T follicular helper cell (primary cell): ENCODE measurements at places on chromosomes 16 and 17.

DNA sequence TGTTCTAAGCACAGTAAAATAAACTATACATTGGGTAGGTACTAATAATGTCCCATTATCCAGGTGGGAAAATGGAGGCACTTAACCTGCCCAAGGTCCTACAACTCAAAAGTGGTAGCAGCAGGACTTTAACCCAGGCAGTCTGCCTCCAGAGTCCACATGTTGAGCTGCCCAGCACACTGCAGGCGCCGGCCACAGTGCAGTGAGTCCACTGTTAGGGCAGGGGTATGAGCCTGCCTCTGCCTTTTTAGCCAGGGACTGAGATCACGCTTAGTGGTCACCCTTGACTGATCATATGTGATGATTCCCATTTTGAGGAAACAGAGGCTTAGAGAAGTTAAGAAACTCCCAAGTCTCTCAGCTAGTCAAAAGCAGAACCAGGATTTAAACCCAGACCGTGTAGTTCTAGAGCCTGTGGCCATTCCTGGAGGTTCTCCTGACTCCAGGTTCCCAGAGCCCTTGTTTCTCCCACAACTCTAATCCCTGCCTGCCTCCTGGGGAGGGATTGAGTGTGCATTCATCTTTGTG, 8.4 kb downstream of the CES1 start:
- DNase-seq: no peak

- DNase-seq: no peak
These were observed 17.6 kb upstream of the CYLD start for GRCh38 chr16:50724306-50724705.

DNA sequence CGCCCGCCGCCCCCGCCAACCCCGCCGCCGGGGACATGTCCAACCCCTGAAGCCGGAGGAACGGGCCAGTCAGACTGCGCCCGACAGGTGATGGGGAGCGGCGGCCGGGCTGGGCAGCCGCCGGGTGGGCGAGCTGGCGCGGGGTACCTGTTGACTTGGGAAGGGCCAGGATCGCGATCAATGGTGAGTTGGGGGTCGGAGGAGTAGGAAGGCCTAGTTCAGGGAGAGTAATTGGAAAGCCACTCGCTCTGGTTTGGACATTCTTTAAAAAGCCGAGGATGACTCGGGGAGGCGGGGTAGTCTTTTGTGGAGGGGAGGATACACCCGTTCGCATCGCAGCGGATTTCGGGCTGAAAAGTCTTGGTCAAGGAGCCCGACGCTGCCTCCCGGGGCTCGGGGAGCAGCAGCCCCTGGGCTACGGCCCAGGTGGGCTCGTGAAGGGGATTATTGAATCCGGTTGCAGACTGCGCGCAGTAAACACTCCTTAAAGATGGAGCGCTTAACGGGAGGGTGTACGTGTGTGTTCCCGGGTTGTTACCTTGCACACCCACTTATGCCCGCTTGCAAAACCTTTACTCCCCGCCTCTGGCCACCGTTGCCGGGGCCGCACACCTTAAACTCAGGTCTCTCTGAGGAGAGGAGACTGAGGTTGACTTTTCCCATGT, 123.8 kb downstream of the GOSR1 start:
- DNase-seq: peak; percentile 0

- no peak for DNase-seq
These were observed 492.8 kb upstream of the EEF2KMT start for GRCh38 chr16:5590416-5590815.

DNA sequence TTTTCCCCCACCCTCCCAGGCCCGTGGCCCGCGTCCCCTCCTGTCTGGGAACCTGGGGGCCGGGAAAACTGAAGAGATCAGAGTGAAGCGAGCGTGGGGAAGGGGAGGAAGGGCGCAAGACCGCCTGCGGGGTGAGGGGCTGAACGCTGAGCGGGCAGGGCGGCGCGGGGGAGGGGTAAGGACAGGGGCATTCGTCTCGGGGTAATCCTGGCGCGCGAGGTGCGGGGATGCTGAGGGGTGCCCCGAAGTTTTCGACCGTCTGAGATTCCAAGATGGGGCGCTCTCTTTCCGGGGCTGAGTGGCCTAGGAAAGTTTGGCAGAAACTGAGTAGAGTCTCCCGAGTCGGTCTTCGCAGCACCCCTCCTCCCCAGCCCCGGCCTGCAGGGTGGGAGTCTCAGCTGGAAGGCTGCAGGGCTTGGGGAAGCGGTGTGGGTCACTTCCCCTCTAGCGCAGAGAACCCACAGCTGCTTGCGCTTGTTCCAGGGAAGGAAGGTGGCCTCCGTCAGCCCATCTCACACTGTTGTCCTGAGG, 555 bp downstream of the TTYH2 start:
- DNase-seq: no peak

- no peak for DNase-seq
These were observed 22.9 kb upstream of the PHAF1 start for GRCh38 chr16:67086822-67087221.

DNA sequence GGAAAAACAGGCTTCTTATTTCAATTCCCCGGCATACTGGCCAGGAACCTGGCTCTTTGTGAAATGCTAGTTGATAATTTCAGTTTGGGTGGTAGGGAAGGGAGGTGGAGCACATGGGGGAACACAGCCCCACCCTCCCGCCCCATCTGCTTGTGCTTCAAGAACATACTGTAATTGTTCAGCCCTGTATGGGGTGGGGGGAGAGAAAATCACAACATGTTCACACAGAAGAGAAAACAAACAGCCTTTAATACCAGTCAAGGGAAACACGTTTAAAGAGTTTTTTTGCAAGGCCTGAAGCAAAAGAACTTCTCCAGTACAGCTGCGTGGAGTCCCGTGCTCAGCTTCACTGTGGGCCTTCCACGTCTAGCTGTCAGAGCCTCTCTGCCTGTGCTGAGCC, 59.7 kb downstream of the SHISA6 start:
- DNase-seq: no peak

GRCh38 chr17:17514361-17514992, 18.3 kb upstream of the RASD1 start:
- no peak for DNase-seq

DNA sequence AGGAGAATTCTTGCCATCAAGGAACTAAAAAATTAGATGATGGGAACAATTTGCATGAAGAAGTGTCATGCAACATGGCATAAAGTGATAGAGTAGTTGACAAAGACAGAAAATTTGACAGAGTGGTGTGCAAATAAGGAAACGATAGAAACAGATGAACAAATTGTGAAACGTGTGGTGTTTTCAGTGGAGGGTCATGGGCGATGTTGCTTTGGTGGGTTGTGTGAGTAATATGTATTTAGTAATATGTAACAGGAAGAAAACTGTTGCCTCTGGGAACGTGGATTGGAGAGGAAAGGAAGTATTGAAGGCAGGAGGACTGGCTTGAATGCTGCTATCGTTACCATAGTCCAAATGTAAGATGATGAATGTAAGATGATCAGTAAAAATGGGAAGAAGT, 3.6 kb downstream of the COX10 start:
- no peak for DNase-seq

DNA sequence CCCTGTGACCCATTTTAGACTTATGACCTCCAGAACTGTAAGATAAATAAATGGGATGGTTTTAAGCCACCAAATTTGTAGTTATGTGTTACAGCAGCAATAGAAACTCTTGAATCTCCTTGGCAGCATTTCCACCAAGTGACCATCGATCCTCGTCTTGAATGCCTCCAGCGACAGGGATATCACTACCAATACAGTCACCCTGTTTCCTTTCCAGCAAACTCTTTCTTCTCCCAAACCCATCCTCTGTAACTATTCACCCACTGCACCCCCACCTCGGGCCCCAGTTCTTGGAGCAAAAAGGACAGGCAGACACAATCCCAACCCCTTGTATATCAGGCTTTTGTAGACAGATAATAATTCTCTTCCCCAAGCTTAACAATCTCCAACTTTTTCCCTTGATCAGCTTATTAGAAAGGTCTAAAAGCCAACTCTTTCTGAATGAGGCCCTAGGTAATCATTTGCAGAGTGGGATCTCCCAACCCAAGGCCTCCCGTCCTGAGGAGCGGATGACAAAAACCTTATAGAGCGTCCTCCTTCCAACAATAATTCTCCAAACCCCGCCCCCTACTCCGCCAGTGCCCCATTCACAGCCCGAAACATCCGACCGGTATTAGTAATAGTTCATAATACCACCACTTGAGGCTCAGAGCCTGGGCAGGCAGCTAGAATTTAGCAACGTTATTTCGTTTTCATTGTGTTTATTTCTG, 14.7 kb upstream of the PLLP start:
- DNase-seq: peak; percentile 16

- DNase-seq: no peak
These were observed 108.2 kb downstream of the NPIPB5 start for GRCh38 chr16:22618842-22619241.

GRCh38 chr16:7344830-7345780, 12.5 kb downstream of the RBFOX1 start:
- DNase-seq: no peak

DNA sequence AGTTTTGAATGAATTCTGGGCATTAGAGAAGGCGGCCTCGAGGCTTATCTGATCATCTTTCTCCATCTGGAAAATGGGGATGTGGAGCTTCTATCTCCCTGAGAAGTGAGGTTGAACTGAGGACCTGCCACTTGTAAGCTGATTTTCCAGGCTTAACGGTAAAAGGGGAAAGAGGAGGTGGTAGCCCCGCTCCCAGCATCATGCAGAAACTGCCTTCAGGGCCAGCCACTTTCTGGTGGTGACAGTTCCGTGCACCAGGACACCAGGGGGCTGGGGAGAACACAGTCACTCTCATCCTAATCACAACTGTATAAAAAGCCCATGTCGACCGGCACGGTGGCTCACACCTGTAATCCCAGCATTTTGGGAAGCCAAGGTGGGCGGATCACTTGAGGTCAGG, 20.9 kb upstream of the CPSF4L start:
- DNase-seq: no peak

DNA sequence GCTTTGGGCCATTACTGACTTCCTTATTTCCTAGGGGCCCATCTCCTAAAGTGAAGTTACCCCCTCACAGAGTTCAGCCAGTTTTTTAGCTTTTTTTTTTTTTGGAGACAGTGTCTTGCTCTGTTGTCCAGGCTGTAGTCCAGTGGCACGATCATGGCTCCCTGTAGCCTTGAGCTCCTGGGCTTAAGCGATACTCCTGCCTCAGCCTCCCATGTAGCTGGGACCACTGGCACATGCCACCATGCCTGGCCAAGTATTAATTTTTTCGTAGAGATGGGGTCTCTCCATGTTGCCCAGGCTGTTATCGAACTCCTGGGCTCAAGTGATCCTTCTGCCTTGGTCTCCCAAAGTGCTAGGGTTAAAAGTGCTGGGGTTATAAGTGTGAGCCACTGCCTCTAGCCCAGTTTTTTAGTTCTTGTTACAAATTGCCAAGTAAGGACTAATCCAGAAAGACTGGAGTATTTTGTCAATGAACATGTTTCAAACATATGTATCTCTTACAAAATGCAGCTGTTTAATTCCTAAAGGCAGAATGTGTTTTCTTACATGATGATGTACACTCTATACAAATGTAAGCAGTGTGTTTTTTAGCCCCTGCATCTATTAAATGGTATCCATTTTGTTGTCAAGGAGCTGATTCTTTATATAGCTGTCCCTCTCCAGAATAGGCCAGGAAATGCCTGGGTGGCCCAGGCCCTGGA, 49.1 kb upstream of the IL34 start:
- DNase-seq: no peak

GRCh38 chr17:70292366-70292765, 123.0 kb downstream of the KCNJ2 start:
- no peak for DNase-seq

- DNase-seq: no peak
These were observed 22.8 kb downstream of the TADA2A start for GRCh38 chr17:37429453-37429852.

DNA sequence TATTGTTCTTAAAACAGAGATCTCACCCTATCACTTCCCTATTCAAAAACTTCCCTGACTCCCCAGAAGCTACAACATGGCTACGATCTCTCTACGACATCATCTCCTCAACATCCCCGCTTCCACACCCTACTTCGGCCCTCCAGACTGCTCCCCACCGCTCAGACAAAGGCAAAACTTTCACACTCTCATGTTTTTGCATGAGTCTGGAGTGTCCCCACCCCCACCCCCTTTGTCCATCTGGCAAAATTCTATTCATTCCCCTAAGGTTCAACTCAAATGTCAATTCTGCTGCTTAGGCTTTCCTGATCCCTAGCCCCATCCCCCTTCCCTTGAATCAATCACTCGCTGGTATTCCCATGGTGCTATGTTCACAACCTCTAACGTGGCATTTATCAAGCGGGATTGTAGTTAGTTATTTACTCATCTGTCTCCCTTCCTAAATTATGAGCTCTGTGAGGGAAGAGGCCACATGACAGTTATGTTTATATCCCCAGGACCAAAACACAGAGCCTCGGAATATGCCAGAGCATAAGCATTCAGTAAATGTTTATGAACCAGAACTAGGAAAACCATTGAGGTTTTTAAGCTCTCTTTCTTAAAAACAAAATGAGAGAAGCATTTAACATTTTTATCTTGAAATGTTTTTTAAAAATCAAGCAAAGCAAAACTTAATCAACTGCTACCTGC, 55.9 kb downstream of the STX8 start:
- no peak for DNase-seq

- no peak for DNase-seq
These were observed 235.7 kb downstream of the GSG1L start for GRCh38 chr16:27827765-27828164.

- DNase-seq: no peak
These were observed 260.6 kb downstream of the CPPED1 start for GRCh38 chr16:12542818-12543699.

GRCh38 chr17:1060991-1061390, 64.1 kb downstream of the TIMM22 start:
- no peak for DNase-seq

DNA sequence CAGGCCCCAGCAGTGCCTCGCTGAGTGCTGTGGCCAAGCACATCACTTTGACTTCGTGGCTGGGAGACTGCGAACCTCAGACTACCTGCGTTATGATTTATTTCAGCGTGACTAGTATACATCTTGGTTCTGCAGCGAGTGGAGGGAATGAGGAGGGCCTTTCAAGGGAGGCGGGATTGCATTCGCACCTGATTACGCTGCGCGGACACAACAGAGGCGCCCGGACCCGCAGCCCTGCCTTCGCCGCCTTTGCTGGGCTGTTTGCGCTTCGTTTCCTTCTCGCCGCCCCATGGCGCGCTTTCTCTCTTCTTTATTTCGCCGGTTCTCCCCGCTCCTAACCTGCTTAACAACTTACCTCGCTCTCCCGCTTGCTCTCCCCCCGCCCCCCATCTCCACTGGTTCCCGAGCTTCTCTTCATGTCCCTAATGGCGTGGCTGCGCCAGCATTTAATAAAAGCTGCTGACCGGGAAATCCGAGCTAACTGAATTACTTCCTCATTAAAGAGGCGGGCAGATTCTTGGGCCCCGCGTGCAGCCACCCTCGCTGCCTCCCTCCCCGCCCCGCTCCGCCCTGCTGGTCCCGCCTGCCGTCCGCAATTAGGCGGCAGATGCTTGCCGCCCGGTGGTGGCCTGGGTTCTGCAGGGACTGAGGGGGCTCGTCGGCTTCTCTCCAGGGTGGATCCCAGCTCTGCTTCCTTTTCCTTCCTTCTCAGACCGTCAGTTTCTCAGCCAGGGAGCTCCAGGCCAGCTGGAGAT, 257.6 kb upstream of the SDK2 start:
- no peak for DNase-seq

- no peak for DNase-seq
These were observed 407.3 kb downstream of the UTP18 start for GRCh38 chr17:51667706-51668083.
